ENCODE measurements at places on chromosomes 1 and 21.

DNA sequence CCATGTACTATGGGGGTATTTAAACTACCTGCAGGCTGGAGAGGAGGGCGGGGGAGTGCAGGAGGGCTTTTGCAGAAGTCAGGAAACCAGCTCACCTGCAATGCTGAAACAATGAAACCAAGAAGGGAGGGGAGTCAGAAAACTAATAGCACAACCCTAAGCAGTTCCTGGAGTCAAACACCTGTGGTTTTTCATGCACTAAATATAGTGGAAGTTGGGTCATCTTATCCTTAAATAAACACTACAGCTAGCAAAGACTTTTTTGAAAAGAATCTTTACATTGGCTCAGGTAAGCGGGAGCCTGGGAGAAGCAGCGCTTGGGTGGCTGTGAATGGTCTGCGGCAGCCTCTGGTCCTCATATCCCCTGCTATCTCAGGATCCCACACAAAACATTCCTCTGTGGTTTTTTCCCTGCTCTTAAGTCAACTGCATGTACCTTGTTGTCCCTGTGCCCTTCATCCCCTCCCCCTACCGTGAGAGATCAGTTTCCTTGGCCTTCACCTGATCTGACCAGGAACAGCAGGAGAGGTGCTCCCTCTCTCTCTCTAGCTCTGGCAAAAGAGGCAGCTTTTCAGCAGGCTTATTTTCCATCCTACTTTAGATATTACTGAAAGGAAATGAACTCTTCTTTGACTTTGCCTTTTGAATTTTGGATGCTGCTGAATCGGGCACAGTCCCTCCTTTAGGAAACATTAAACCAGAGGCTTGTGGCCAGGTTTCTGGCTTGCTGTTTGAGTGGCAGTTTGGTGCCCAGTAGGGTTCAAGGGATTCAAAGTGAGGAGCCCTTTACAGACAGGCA is 26.6 kb downstream of the TENT5C start:
- DNase-seq, result no peak

- DNase-seq, result no peak
Measured at GRCh38 chr1:21472861-21473260, 32.9 kb downstream of the NBPF3 start.

- peak; percentile 82 for DNase-seq
Measured at GRCh38 chr1:15272009-15272781, 25.2 kb downstream of the FHAD1 start.

GRCh38 chr1:226541631-226542622 is 6.6 kb upstream of the STUM start:
- DNase-seq, result peak; percentile 67

DNA sequence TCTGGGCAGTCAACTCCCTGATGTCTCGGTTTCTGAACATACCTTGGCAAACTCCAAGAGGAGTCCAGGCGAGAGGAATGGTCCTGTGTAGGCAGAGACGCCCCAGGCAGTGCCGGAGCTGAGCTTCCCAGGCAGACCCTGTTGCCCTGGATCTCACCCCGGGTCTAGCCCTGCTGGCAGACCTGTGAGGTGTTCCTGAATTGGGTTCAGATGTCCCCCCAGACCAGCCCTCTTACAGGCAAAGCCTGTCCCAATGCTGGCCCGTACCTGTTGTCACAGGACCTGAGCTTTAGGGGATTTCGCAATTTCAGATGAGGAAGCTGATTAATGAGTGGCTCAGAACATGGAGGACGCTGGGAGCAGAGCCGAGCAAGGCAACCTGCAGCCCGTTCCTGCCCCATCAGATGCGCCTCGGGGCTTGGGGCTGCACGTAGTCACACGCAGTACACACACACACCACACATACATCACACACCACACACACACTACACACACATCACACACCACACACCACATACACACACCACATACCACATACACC is 38.5 kb upstream of the PDE9A start:
- peak; percentile 83 for DNase-seq

DNA sequence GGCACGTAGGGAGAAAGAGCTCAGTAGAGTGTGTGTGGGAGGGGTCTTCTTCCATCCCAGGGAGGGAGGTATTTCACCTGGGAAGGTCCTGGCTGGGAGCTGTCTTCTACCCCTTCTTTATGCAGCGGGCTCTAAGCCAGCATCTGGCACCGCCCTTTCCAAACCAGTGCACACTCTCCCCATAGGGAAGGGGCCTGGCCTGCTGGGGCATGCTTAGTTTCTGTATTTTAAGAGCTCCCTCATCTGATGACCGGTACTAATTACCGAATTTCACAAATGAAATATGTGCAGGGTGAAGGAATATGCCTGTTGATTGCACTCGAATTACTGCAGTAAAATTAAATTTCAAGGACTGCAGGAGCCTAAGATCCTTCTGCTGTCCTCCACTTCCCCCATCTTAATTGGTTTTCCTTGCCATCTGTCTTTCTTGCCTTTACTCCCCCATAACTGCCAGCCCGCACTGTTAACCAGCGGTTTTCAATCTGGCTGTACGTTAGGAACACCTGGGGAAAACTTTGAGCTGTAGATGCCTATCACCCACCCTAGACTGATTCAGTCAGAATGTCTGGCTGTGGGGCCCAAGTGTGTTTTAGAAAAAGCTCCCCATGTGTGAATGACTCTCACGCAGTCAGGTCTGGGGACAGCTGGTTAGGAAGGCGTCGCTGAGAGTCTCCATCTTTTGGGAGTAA is 20.1 kb downstream of the GALNT2 start:
- no peak for DNase-seq

- DNase-seq, result no peak
Measured at GRCh38 chr21:42580076-42580792, 66.6 kb downstream of the SLC37A1 start.

- no peak for DNase-seq
Measured at GRCh38 chr1:47594627-47595026, 156.8 kb downstream of the FOXD2 start.

GRCh38 chr1:19480282-19480681 is 5.1 kb downstream of the CAPZB start:
- DNase-seq, result no peak

DNA sequence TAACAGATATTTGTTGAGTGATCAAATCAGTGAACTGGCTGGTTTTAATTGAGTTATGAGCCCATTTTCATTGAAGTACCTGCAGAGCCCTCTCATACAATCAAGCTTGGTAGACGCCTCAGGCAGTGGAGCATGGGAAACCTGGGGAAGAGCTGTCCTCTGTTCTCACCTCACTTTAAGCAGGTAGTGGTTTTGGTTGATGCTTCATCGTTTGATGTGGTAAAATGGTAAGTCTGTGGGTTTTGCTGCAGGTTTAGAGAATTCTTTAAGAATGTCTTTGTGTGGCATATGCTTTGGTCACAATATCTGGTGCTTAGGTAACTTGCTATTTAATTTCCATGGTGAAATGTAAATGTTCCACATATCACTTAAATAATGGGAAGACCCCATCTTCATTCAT is 10.0 kb downstream of the LAMC1 start:
- DNase-seq, result peak; percentile 85

DNA sequence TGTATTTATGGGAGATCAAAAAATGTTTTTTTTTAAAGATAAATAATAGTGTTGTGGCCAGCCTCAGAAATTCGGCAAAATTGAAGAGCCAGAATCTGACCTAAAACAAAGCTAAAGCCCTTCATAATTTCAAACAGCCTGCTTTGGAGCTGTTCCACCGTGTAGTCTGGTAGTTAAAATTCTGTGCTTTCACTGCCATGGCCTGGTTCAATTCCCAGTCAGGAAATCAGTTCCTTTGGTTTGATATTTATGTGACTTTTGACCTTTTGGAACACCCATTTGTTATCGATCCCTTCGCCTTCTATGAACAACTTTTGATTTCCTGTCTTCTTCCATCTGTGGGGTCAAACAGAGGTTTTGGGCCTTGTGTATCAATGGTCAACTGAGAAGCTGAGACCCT is 179.8 kb downstream of the HFM1 start:
- DNase-seq, result no peak

DNA sequence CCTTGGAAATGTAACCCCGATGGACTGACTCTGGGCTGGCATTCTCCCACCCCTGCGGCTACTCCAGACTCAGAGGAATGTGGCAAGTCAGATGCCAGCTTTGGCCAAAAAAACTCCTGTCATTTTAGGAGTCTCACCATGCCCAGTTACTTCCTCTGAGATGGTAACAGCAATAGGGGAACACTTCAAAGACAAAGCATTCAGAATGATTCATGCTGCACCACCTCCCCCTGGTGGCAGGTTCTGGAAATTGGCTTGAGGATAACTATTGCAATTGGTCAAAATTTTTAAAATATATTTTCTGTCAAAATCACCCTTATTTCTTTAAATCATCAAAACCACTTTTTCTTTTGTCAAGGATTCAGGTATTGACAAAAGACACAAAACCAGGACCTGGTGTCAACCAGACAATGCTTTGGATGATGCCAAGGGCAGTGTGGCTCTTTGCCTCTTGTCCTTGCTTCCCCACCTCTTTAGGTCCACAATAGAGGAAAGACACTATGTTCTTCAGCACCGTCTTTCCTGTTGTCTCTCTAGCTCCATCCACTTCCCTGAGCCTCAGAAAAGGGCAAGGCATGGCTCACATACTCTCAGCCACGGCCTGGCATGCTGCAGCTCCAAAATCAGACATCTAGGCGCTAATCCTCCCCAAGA is 9.9 kb upstream of the CDCA8 start:
- DNase-seq, result peak; percentile 63

- no peak for DNase-seq
Measured at GRCh38 chr1:246078888-246079252, 428.2 kb downstream of the SMYD3 start.

GRCh38 chr21:40754466-40754865 is 92.5 kb downstream of the DSCAM start:
- DNase-seq, result no peak

DNA sequence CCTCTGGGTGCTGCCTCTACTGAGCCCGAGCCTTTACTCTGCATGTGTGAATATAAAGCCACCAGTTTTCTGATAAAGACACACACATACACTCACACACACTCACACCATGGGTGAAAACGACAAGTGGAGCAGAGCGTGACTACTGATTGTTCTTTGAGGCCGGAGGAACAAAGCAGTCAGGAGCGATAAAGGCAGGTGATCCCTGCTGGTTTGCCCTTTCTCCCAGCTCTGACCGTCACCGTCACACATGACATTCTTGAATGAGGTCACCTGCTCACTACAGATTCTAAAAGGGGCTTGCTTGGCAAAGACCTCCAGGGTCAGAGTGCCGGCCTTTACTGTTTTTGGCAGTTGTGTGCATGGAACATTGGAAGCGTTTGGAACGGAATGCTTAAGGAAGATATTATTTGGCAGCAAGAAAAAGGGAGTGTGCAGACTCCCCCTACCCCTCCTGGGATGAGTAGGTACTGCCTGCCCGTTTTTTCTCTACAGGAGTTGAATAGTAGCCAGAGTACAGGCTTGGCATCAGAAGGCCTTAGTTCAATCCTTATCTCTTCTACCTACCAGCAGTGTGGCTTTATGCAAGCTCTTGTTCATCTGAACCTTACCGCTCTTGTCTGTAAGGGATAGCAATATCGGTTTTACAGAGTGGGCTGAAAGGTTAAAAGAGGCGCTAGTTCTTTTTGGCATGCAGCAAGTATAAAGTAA is 79.7 kb downstream of the PBX1 start:
- DNase-seq, result peak; percentile 38

DNA sequence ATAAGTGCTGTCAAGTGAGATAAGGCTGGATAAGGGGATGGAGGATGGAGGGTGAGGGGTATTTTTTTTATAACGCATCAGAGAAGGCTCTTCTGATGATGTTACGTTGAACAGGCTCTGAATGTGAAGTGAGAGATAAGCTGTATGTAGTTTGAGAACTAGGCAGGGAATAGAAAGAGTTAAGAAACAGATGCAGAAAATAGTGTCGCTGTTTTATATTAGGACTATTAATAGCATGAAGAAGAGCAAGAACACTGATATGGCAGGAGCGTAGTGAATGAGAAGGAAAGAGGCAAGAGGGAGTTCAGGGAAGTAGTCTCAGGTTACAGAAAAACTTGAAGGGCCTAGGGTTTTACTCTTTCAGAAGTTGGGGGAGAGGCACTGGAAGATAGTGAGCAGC is 59.8 kb downstream of the GPR88 start:
- DNase-seq, result no peak

DNA sequence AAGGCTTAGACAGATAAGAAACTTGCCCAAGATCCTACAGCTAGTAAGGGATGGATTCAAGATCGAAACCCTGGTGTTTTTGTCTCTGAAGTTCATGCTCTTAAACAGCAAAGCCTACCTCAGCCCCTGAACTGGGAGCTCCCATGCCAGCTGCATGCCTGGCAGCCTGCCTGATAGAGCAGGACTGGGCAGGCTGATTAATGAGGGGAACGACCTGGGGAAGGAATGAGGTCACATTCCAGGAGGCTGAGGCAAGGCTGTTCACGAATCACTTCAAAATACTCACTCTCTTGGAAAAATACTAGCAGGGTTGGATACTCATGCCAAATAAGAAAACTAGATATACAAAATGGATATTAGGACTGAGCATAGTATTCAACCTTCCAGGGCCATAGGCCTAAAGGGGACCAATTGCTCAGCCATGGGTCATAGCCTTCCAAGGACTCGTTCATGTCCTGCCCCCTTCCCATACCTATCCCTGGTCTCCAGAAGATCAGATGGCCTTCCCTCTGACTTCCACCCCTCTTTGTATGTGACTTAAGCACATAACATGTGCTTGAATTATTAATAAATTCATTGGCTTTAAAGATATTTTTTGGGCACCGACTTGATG is 15.6 kb upstream of the TACSTD2 start:
- peak; percentile 95 for DNase-seq

DNA sequence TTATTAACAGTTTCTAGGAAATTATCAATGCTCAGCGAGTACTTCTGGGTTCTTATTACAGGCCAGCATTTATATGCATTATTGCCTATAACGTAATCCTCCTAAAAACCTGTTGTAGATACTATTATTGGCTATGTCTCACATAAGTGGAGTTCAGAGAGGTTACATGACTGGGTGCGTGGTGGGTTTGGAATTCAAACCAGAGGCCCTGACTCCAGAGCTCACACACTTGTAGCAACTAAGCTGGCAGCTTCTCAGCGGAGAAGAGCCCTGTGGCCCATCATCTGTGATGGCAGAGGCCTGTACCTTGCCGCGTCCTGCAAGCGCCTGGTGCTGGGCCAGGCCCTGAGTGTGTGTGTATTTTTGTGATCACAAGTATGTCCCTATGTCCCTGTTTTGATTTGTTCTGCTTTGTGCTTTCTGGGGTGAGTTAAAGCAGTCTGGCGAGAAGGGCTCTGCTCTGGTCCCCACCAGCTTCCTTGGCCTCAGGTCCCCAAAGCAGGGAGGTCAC is 66.7 kb downstream of the HTR6 start:
- DNase-seq, result no peak

DNA sequence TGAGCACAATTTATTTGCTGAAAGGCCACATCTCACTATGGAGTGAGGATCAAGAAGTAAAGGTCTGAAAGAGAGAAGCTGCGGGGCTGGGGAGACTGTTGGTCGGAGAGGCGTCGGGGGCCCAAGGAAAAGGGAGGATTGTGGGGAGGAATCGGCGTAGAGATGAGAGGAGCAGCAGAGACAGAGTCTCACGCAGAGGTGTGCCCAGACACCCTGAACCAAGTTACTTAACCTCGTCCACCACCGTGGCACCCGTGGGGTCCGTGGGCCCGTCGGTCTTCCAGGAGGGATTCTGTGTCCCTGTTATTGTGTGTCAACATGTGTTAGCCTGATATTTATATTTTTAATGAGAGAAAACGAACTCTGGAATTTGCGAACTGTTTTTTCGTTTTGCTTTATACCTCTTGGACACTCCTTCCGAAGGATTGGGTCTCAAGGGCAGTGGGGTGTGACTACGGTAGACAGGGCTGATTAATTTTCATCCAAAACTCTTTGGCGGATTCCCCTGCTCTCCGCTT is 3.8 kb upstream of the NBPF1 start:
- no peak for DNase-seq

- DNase-seq, result peak; percentile 59
Measured at GRCh38 chr21:40386294-40386911, 460.6 kb downstream of the DSCAM start.

- DNase-seq, result no peak
Measured at GRCh38 chr1:162710345-162710744, 78.1 kb downstream of the DDR2 start.
